Activated CD4-positive, alpha-beta T cell treated with anti-CD3 and anti-CD28 coated beads, Interleukin-2, amount 50 U/mL, for 24 hours (primary cell): ENCODE measurements at places on chromosomes 12 and 14.

- no peak for DNase-seq
Observed at GRCh38 chr12:111469401-111469800, 63.7 kb downstream of the SH2B3 start.

- no peak for DNase-seq
Observed at GRCh38 chr12:102726686-102727085, 190.4 kb downstream of the PAH start.

DNA sequence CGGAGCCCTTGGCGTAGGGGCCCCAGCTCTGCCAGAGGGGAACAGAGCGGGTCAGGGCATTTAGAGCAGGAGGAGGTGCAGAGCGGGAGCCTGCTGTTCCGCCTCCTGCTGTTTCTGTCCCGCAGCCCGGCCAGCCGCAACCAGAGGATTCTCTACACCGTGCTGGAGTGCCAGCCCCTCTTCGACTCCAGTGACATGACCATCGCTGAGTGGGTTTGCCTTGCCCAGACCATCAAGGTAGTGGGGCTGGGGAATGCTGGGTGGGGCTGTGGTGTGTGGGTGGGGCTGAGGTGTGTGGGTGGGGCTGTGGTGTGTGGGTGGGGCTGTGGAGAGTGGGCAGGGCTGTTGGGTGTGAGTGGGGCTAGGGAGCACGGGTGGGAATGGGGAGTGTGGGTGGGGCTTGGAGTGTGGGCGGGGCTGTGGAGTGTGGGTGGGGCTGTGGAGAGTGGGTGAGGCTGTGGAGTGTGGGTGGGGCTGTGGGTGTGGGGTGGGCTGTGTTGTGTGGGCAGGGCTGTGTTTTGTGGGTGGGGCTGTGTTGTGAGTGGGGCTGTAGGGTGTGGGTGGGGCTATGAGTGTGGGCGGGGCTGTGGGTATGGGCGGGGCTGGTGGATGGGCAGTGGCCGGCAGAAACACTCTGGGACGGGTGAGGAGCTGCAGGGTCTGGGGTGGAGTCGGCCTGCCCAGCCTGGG, 8.0 kb downstream of the ASPG start:
- DNase-seq, result no peak

DNA sequence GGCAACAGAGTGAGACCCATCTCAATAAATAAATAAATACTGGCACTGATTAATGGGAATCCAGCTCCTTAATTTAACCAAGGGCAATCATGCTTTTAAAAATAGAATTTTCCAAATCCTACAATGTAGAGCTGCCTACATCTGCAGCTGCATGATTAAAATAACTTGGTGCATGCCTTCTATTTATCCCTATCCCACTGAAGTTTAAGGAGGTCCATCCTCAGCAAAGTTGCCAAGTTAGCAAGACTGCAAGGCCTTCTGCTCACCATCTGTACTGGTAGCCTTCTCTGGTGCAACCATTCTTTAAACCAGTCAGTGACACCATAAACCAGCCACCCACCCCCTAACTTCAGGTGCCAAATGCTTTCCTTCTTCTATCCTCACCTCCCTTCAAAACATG, 226.1 kb downstream of the ITPR2 start:
- DNase-seq, result no peak

DNA sequence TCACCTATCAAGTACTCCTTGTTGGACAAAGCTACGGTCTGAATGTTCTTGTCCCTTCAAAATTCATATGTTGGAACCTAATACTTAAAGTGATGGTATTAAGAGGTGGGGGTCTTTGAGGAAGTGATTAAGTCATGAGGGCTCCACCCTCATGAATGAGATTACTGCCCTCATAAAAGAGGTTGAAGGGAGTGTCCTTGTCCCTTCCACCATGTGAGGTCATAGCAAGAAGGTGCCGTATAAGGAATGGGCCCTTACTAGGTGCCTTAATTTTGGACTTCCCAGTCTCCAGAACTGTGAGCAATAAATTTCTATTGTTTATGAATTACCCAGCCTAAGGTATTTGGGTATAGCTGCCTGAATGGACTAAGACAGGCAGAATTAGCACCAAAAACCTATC, 191.1 kb upstream of the NUDT4 start:
- no peak for DNase-seq

- no peak for DNase-seq
Observed at GRCh38 chr12:109832541-109833306, 474 bp downstream of the TRPV4 start.

GRCh38 chr14:88476214-88476774, 78.5 kb downstream of the PTPN21 start:
- DNase-seq, result no peak
